ENCODE measurements at places on chromosomes 1 and 21.

DNA sequence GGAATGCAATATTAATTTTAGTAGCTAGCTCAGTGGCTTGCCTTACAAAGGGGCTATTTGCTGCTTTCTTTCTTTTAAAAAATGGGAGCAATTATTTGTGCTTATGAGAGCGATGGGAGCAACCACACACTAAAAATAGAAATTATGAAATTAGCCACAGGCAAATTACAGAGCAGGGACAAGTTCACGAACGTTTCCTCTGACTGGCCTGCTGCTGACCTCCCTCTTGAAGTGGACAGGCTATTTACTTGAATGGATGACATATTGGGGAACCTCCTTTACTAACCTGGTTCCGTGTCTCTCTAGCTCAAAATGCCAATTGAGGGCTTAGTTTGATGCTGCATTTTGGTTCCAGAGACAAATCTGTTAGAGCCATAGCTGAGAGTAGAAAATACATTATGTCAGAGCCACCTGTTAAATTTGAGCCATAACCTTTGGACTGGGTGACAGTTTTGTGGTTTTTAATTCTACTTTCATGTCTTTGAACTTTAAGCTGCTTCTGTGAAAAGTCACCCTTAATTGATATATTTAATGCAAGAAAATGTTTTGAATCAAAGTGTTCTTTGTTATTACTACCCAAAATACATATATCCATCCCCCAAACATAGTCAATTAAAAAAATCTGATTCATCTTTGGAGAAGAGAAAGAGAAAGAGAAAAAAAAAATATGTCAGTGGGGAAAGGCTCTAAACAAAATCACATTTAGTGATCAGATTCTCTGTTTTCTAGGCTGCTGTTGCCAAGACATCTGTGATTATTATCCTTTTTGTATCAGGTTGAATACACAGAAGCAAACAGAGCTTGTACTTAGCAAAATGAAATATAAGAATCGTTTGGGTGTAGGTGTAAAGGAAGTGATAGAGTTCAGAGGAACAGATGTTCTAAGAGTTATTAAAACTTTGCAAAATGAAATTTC lies 351.9 kb downstream of the ADGRL2 start:
- DNase-seq, result no peak

DNA sequence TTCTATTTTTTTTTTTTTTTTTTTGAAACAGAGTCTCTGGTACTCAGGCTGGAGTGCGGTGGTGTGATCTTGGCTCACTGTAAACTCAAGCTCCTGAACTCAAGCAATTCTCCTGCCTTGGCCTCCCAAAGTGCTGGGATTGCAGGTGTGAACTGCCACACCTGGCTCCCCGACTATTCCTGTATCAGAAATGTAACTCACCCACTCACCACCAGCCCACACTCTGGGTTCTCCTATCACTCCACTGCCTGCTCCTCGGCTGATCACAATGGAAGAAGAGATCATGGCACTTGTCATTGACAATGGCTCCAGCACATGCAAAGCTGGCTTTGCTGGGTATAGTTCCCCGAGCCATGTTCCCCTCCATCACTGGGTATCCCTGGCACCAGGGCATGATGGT lies 15.9 kb downstream of the RABIF start:
- DNase-seq, result no peak

- DNase-seq, result no peak
Measured at GRCh38 chr1:5597991-5598823, 394.0 kb downstream of the NPHP4 start.

GRCh38 chr1:165376041-165376810 lies 19.7 kb upstream of the LMX1A start:
- no peak for DNase-seq

DNA sequence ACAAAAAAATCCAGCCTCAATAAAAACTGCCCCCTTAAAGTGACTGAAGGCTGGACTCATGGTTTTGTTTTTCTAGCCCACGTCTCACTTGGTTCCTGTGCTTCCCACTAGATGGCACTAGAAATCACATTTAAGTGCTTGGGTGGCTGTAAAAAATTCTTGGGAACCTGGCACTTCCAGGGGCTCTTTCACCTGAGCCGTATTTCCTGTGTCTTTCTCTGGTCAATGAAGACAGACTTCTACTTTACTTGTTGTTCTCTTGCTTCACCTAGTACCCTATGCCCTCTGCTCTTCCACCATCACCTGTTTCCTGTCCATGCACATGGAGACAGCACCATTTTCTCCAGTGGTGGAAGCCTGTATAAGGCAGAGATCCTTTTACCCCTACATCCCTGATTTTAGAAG lies 20.0 kb downstream of the METTL13 start:
- no peak for DNase-seq

GRCh38 chr1:234564035-234565029 lies 45.6 kb downstream of the IRF2BP2 start:
- DNase-seq, result no peak

DNA sequence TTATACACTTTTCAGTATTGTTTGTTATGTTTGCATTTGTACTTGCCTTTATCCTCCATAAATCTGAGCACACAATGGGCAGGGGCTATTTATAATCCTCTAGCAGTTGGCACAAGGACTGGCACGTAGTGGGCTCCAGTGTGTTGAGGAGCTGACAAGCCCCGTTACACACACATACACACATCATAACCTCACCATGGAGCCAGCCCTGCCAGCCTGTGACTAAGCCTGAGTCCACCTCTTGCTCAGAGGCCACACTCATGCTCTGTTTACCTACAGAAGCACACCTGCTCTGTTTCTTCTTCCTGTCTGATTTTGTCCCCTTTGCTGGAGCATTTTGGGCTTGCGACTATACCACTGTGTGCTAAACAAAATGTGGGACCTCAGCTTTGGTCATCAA lies 64.5 kb upstream of the SPATA6 start:
- DNase-seq, result no peak

DNA sequence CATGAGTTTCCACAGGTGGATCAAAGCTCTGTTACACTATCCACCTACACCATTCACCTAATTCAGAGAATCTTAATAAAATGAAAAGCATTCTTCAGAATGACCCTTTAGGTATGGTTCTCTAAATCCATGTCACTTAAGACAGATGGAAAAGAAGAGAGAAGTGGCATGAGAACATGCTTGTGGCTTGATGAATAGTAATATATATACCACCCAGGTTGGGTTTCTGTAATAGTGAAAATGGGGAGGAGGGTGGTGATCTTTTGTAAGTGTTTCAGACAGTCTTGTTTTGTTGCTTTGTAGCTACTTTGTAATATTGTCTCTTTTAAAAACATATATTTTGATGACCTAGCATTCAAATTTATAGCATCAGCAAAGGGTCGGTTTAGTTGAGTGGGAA lies 469.8 kb downstream of the USP25 start:
- no peak for DNase-seq

- no peak for DNase-seq
Measured at GRCh38 chr1:31730336-31731048, 26.7 kb upstream of the COL16A1 start.

DNA sequence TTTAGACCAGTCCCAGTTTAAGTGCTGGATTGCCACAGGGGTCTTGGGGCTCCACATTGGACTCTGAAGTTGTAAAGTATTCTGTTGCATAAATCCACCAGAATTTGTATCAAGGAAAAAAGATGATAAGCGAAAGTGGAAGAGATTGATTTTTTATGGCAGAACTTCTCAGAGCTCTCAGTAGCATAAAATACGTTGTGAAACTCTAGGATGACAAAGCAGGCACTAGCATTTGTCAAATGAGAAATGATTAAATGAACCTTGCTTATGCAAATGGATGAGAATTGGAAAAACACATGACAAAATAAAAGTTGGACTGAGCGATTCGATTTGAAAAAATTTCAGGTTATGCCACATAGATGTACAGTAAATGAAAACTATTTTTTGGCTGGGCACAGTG lies 253.8 kb upstream of the RAB4A start:
- no peak for DNase-seq

DNA sequence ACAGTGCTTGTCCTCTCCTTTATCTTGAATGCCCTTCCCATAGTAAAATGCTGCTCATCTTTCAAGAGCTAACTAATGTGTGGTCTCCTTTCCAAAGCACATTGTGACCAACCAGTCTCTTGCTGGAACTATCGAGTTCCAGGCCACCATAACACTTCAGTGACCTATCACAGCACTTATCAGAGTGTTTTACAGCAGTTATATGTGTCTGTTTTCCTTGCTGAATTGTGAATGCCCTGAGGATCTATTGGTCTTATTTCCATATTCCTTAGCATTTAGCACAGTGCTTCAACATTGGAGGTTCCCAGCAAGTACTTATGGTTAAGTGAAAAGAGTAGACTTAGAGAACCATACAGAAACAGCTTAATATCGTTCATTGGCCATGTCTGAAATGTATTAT lies 264.3 kb downstream of the DYRK1A start:
- DNase-seq, result no peak

DNA sequence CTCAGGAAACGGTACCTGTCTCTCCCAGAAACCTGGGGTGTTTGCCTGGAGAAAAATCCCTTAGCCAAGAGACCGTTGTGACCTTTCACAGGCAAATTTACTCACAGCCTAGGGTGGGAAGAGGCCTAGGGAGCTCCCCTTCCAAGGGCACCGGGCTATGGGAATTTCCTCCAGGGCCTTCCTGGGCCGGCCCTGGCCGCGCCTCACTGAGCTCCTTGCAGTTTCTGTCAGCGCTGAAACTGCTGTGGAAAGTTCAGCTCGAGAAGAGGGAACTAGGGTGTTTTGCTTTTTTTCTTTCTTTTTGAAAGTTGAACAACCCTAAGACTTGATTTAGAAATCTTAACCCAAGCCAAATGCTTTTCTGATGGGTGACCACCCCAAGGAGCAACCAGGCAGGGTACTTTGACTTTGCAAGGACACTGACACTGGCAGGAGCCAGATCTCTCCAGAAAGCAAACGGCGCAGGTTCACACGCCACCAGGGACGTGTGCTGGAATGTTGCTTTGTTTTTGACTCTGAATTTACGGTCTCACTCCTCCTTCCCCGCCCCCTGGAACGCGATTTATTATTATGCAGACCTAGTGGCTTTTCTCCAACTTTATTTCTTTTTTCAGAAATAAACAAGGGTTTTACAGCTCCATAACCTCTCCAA lies 229.6 kb upstream of the JUN start:
- DNase-seq, result no peak

- DNase-seq, result no peak
Measured at GRCh38 chr1:245085508-245086095, 69.2 kb upstream of the KIF26B start.

DNA sequence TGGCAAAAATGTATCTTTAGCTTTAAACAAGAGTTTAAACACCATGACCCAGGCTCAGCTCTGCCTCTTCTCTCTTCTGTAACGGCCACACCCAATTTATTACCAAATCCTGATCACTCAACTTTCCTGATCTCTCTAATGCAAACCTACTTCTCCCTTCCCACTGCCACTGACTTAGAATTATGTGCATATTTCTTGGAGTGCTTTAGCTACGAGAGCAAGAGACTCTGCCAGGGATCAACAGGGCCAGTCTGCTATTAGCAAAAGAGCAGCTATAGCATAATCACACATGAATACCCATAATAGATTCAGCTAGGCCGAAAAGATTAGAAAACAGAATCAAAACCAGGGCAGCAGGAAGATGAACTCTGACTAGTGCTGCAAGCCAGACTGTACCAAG lies 215.5 kb downstream of the MRPL39 start:
- DNase-seq, result no peak

GRCh38 chr1:162772571-162773154 lies 17.8 kb upstream of the HSD17B7 start:
- DNase-seq, result no peak

- DNase-seq, result no peak
Measured at GRCh38 chr1:22832414-22832786, 121.8 kb downstream of the EPHB2 start.

DNA sequence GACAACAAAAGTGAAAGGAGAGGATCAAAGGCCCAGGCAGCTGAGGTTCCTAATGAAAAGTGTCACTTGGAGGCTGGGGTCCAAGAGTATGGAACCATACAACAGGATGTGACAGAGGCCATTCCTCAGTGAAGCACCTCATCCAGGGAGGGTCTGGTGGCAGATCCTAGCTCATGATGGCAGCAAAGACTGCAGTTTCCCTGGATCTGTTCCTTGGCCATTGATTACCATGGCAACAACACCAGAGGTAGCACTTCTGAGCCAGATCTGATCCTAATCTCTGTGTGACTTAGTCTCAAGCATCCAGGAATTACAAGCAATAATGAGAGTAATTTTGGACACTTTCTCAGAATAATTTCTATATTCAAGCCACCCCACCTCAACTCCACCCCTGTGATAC lies 12.9 kb downstream of the FAM177B start:
- DNase-seq, result no peak

DNA sequence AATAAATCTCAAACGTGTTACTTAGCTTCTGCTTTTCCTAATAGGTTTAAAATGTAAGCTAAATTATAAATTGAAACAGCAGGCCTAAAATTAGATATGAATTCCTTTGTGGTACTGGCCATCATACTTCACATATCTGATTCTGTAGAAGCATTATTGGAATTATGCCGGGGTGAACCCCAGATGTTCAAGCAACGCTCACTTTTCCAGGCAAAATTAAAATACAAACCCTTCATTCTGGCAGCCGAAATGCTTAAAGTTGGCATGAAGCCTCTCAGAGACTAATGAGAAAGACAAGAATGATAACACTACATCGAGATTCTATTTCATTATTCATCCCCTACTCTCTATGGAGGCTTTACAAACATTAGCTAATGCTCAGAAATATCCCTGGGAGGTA lies 1352.7 kb upstream of the ADGRL2 start:
- no peak for DNase-seq

- no peak for DNase-seq
Measured at GRCh38 chr1:61523893-61524605, 200.9 kb downstream of the TM2D1 start.

DNA sequence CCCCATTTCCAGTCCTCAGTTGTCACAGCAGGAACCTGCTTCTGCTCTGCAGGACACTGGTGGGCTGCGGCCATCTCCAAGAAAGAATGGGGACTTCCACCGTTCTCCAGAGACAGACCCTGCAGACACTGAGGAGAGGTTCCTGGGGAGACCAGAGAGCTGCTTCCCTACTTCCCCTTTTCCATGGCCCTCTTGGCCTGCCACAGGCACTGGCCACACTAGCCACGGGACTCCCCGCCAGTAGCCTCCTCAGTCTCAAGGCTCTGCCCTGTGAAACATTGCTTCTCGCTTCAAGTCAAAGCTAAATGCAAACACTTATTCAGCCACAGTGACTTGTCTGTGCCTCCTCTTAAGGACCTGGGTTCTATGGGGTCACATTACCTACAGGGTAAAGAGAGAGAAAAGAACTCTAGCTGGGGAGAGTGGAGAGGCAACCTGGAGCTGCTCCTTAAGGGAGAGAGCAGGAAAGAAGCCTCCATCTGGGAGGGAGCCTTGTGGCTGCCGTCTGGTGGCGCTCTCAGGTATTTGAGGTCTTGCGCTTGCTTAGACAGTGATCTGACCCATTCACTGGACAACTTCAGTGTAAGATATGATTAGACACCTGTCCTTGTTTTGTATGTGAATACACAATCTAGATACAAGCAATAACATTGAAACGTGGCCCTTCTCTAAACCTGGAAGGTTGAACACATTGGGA lies 5.4 kb upstream of the SLAMF8 start:
- peak; percentile 22 for DNase-seq

GRCh38 chr1:157968946-157969345 lies 24.5 kb upstream of the KIRREL1 start:
- no peak for DNase-seq

Data from NCI-H524 treated with DMSO at 0.1 percent for 48 hours (cell line).